Stimulated activated CD4-positive, alpha-beta T cell treated with anti-CD3 and anti-CD28 coated beads, TNF-alpha, amount 100 ng/mL, for 4 hours (primary cell): ENCODE measurements at places on chromosomes 4 and X.

DNA sequence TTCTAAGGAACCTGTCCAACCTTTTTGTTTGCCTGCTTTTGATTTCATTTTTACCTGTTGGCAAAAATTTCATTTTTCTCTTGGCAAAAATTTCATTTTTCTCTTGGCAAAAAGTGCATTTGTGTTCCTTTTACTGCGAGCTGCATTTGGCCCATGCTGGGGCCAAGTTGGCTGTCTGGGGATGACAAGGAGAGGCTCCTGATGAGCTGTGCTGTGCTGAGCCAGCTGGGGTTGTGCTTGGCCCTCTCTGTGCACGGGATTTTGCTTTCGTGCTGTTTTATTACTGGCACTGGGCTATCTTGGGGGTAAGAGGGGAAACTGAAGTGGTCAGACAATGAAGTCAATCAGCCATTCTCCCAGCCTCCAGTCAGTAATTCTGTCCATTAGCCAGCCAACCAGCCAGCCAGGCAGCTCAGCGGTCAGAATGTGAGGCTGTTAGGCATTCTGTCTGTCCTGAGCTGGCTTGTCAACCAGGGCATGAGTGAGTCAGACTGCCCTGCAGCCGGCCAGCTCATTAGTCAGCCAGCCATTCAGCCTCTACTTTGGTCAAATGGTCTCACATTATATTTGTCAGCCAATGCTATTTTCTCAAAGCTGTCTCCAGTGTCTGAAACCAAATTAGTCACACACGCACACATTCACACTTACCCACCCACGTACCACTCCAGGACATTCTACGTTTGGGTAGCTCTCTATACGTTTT lies 56.9 kb upstream of the PRPS1 start:
- DNase-seq, result no peak

GRCh38 chr4:68367835-68368234 lies 17.9 kb upstream of the YTHDC1 start:
- DNase-seq, result no peak

GRCh38 chr4:83250687-83251446 lies 33.7 kb downstream of the COQ2 start:
- no peak for DNase-seq

DNA sequence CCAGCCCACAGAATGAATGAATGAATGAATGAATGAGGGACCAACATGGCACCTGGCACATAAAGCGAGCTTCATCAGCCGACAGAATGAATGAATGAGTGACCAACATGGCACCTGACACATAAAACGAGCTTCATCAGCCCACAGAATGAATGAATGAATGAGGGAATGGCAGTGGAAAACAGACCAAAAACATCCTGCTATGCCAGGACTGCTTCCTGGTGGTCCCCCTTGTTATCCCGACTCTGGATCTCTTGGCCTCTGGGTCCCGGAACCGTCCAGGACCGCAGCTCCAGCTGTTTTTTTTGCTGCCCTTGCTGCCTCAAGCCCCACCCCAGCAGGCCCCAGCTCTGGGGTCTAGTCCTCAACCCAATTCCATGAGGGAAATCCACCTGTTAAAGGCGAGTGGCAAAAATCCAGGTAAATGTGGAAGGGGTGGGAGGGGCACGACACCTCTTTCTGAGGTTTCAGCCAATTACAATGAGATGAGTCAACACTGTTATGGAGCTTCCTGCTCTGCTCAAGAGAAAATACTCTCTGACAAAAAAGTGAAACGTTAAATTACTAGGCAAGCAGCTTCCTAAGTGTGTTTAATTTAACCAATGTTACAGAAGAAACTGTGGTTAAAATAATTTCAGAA lies 72.0 kb upstream of the MTNR1A start:
- no peak for DNase-seq

DNA sequence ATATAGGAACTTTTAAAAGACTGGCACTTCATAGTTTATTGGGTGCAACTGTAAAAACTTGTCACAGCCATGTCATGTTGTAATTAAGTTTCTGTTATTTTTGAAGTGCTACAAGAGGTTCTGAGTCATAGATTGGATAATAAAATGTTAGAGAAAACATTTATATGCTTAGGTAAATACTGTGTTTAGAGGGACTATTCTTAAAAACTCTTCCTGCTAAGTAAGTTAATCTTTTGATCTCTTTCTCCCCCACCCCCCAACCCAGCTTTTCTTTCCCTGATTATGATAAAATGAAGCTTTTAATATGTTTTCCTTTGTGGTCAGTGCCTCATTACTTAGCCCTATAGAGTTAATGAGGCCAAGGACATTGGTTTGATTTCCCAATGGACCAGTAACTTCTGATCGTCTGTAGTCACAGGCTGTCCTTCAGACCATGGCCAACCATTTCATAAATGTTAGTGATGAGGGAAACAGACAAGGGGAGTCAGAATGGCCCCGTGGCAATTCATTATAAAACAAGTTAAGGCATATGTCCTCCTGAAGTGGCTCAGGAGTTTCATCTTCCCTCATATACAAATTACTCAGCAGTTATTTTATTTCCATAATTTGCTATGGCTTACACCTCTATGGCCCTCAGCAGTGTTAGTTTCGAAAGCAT lies 3.9 kb upstream of the PDLIM5 start:
- DNase-seq, result no peak

DNA sequence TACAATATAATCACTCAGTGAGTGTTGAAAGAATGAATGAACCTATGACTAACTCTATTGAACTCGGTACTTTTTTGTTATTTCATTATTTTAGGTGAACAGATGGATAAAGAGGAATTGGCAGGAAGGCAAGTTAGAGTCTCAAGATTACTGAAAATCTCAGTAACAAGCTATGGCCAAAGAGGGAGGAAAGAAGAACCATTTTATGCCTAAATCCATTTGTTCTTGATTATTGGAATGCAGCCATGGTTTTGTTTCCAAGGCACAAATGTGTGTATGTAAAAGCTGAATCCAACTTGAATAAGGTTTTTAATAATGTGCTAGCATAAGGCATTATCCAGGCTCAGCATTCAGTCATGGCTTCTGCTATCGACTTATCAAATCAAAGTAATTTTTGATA lies 196.4 kb downstream of the DTHD1 start:
- DNase-seq, result no peak

DNA sequence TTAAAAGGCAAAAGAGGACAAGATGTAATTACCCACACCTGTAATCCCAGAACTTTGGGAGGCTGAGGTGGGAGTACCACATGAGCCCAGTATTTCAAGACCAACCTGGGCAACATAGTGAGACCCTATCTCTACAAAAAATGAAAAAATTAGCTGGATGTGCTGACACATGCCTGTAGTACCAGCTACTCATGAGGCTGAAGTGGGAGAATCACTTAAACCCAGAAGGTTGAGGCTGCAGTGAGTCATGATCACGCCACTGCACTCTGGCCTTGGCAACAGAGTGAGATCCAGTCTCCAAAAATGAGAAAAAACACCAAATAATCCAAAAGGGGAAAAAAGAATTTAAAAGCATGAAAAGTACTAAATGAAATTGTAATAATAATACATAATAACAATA lies 30.8 kb downstream of the NR0B1 start:
- no peak for DNase-seq

DNA sequence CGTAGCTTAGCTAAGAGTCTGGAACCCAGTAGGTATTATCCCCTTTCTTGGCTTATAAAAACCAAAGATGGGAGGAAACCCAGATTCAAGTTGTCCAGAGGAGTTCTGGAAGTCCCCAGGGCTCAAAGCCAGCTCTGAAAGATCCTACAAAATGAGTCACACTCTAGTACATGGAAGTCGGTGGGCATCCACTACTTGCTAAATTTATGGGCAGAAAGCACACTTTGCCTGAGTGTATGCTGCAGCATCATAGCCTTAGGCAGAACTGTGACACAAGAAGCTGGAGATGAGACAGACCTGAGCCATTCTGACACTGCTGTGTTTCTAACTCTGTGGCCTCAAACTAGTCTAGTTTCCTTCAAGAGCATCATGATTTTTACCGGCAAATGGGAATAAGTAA lies 429.3 kb downstream of the AFF2 start:
- no peak for DNase-seq

- DNase-seq, result no peak
Measured at GRCh38 chr4:13169731-13170525, 314.2 kb downstream of the RAB28 start.

DNA sequence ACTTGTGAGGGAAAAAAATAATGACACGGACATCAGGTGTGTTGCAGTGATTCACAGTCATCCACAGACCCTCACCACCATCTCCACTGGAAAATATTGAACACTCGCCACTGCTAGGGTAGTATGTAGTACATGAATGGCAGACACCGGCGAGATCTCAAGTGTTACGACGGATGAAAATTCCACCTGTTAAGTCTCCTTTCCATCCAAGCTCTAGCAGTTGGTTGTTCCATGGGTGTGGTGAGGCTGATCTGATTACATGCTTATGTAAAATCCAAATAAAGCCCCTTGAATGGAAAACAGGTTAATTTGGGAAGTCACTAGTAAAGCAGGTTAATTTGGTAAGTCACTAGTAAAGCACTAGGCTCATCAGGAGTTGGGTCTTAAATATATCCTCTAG lies 1.1 kb upstream of the ARMCX4 start:
- DNase-seq, result no peak

DNA sequence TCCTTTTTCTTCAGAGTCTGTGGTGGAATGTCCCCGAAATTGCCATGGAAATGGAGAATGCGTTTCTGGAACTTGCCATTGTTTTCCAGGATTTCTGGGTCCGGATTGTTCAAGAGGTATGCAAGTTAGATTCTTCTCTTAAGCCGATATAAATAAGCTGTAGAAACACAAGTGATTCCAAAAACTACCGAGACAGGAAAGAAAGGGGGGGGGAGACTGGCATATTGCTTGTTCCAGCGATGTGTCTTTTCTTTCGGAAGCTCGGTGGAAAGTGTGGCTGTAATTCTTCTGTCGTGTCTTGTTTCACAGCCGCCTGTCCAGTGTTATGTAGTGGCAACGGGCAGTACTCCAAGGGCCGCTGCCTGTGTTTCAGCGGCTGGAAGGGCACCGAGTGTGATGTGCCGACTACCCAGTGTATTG lies 236.9 kb downstream of the DCTD start:
- no peak for DNase-seq
